Activated CD4-positive, alpha-beta T cell treated with anti-CD3 and anti-CD28 coated beads, Interleukin-2, amount 10 ng/mL, durations not matched to agents 24 days and 14 days (primary cell): ENCODE measurements at places on chromosomes 6 and 20. TPM values are rescaled to one million over a fixed set of nuclear protein-coding genes. Genes with fewer than 3 reads are reported as not detected.

Gene FAM217A
- total RNA-seq = not detected in 2 replicates

Gene CNR1
- total RNA-seq = not detected in 2 replicates

Gene CASS4
- 2.8 and 3.1 TPM in 2 replicates for total RNA-seq

GRCh38 chr6:18293076-18293904, 29.0 kb upstream of the DEK start:
- no peak for DNase-seq
- H3K4me3 ChIP-seq = no peak overlapping the region
- H3K36me3 ChIP-seq = no peaks in the 10 kb centered on the region

DNA sequence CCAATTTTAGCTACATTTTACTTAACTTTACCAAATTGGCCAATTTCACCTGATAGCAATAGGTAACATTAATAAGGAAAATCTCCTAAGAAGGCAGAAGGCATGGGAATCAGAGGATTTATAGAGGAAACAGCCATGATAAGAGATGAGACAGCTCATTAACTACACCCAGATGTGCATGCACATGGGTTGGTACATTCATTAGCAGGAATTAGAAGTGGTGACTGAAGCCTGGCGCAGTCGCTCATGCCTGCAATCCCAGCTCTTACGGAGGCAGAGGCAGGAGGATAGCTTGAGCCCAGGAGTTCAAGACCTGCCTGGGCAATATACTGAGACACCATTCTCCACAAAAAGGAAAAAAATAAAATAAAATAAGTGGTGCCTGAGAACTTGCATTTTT, 173.5 kb downstream of the COL9A1 start:
- H3K27ac ChIP-seq = no peak overlapping the region
- no peaks in the 10 kb centered on the region for H3K27me3 ChIP-seq
- no peaks in the 10 kb centered on the region for H3K36me3 ChIP-seq
- no peaks in the 10 kb centered on the region for H3K4me1 ChIP-seq

DNA sequence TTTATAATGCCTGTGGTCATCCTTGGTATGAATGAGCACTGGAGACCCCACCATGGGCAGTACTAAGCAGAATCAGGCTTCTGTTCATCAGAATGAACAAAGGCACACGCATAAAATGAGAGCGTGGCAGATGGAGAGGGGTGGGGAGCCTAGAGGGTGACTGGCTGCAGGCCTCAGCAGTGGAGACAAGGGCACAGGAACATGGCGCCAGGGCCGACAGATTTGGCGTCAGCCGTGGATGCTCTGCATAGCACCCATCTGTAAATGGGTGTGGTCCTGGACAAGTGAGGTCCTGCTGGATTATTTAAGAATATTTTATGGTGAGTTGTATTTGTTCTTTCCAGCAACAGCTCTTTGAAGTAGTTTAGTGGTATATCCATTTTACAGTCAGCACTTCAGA, 33.1 kb downstream of the E2F3 start:
- no peak for DNase-seq
- H3K36me3 ChIP-seq = peaks cover 64% of the 10 kb centered on the region

GRCh38 chr6:15871276-15871675, 208.4 kb upstream of the DTNBP1 start:
- DNase-seq = no peak
- no peak overlapping the region for H3K4me3 ChIP-seq
- H3K4me1 ChIP-seq = peaks cover 5% of the 10 kb centered on the region
- H3K27ac ChIP-seq = no peak overlapping the region
- H3K27me3 ChIP-seq = peaks cover 6% of the 10 kb centered on the region

DNA sequence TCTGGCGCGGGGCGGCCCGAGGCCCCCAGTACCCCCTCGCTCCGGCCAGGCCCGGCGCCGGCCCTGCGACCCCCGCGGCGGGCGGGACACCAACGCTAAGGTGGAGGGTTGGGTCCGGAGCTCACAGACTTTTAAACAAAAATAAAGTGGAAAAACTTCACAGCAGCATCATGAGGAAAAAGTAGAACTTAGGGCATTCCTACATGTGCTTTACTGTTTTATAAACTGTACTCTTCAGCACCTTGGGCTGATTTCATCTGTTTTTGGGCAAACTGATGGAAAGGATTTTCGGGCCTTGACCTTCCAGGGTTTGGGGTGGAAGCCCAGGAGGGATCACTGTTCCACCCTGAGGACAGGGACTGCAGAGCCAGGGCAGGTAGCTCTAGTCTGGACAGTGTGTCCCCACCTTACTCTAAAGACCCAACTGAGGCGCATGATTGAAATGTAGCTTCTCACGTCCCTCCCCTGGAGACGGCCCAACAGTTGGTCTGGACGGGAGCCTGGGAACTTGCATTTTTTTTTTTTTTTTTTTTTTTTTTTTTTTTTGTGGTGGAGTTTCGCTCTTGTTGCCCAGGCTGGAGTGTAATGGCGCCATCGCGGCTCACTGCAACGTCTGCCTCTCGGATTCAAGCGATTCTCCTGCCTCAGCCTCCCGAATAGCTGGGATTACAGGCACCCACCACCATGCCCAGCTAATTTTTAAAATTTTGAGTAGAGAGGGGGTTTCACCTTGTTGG, 740 bp downstream of the NELFCD start:
- peaks cover 26% of the 10 kb centered on the region for H3K36me3 ChIP-seq
- H3K4me3 ChIP-seq = peak overlapping the region; percentile 94
- peak overlapping the region; percentile 91 for H3K27ac ChIP-seq
- peaks cover 9% of the 10 kb centered on the region for H3K27me3 ChIP-seq
- peak; percentile 71 for DNase-seq

- H3K36me3 ChIP-seq = peaks cover 20% of the 10 kb centered on the region
- peak overlapping the region; percentile 61 for H3K4me3 ChIP-seq
- H3K27ac ChIP-seq = peak overlapping the region; percentile 39
- no peak for DNase-seq
- peaks cover 19% of the 10 kb centered on the region for H3K4me1 ChIP-seq
Measured at GRCh38 chr6:118864341-118865099, 29.4 kb upstream of the ASF1A start.

DNA sequence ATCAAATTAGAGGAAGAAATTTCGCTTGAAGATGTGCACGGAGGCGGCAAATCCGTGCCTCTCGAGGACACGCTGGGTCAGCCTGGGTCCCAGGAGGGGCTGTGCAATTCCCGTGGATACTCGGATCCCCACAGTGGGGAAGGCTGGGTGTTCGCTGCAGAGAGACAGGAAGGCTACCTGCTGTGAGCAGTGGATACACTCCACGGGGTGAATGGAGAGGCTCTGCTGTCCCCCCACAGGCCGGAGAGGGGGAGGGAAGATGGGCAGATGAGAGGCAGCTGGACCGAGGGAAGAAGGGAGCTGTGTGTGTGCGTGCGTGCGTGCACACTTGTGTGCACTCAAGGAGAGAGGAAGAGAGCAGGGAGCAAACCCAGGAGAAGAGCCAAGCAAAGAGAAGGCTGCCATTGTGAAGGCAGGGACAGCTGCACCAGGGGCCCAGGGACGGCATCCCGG, 57.3 kb downstream of the SULF2 start:
- H3K27ac ChIP-seq = peak overlapping the region; percentile 96
- H3K4me3 ChIP-seq = peak overlapping the region; percentile 81
- no peaks in the 10 kb centered on the region for H3K27me3 ChIP-seq
- peaks cover 48% of the 10 kb centered on the region for H3K4me1 ChIP-seq
- no peak for DNase-seq

- no peak for DNase-seq
- H3K36me3 ChIP-seq = no peaks in the 10 kb centered on the region
- peaks cover 9% of the 10 kb centered on the region for H3K4me1 ChIP-seq
- peak overlapping the region; percentile 20 for H3K27ac ChIP-seq
- no peak overlapping the region for H3K4me3 ChIP-seq
Measured at GRCh38 chr6:99362678-99363268, 13.3 kb upstream of the FAXC start.
